ENCODE measurements at places on chromosomes 5 and 9. TPM values are rescaled to one million over a fixed set of nuclear protein-coding genes. Genes with fewer than 3 reads are reported as not detected.

CBY3 gene
- total RNA-seq = not detected

EIF4E1B gene
- total RNA-seq = not detected

SPINK4 gene
- total RNA-seq = not detected

ZNF366 gene
- total RNA-seq = not detected

PTPDC1 gene
- total RNA-seq = 5.4 TPM

CER1 gene
- not detected for total RNA-seq

IL7R gene
- 1.6 TPM for total RNA-seq

DAB2 gene
- 13.2 TPM for total RNA-seq

OBP2B gene
- total RNA-seq = not detected

PCDHGA2 gene
- total RNA-seq = 0.72 TPM
